ENCODE measurements at places on chromosomes 2 and 18. TPM values are rescaled to one million over a fixed set of nuclear protein-coding genes. Genes with fewer than 3 reads are reported as not detected.

DNA sequence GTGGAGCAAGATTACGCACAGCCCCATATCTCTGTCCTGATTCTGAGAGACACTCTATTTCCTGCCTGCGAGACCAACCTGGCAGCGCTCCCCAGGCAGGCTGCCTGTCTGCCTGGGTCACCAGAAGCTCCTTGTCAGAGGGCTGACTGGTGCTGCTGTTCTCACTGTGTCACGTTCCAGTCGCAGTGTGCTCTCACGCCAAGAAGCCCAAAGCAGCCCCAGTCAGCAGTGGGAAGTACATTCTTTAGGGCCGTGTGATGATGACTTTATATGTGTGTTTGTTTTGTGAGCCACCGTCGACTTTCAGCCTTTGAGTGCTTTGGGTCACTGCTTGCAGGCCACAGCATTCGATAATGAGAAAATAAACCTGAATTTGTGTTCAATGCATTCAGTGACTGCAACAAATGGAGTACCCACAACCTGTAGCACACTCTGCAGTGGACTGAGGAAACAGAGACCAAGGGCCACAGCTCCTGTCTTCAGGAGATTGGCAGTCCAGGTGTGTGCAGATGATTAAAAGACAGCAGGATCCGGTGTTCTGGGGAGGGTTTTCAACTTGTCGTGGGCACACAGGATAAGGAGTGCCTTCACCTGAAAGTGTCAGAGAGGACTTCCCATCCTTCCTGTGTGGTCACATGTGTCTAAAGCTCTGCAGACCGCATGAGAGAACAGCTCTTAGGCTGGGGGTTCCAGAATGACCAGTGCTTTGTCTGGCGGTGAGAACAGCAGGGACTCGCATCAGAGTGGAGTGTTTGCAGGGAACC lies 4.8 kb downstream of the TNFRSF11A start:
- peak; percentile 33 for DNase-seq

GRCh38 chr2:183807870-183808269 lies 683.6 kb downstream of the NUP35 start:
- no peak for DNase-seq

DNA sequence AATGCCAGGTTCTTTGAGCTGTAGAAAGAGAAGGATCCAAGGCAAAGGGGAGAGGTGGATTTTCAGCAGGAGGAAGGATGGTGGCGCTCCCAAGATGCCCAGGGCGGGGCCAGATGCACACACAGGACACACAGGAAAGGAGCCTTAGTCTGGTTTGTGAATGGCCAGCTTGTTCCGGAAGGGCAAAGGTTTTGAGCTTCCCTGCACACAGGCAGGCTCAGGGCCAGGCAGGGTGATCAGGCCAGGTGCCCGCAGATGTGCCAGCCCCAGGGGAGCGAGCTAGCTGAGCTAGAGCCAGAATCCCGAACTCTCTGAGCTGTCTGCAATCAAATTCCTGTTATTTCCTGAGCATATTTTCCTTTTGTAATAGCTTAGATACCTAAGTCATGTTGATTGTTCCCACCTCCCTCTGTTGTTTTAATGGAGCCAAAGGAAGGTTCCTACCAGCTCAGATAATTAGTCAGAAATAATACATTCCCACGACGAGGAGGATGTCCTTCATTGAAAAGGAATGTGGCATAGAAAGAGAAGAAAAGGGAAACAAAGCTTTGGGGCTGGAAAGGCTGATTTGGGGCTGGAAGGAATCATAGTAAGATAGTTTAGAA lies 13.7 kb upstream of the OTOF start:
- no peak for DNase-seq

- no peak for DNase-seq
These were observed 404.3 kb downstream of the BCL11A start for GRCh38 chr2:60149176-60149575.

- DNase-seq: no peak
These were observed 259.1 kb downstream of the STK39 start for GRCh38 chr2:167988296-167988695.

- DNase-seq: no peak
These were observed 118.7 kb downstream of the CYP26B1 start for GRCh38 chr2:72028996-72029395.

DNA sequence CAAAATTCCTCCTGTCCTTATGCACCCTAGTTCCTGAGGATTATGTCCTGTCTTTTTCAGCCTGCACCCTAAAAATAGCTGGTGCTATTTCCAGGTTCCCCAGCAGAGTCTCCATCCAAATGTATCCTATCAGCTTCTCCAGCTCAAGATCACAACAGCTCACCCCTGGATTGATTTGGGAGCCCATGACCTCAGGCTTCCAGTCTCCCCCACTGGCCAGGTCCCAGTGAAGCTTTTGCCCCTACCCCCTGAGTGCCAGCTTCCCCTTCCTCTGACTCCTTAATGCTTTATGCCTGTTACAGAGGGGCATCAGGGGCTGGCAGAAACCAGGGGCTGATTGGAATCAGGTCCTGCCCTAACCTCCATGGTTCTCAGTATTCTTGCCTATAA lies 76.9 kb upstream of the DAPL1 start:
- DNase-seq: no peak

GRCh38 chr18:36897253-36897652 lies 68.3 kb downstream of the KIAA1328 start:
- DNase-seq: no peak

- DNase-seq: no peak
These were observed 284.0 kb upstream of the MC4R start for GRCh38 chr18:60656553-60656952.

DNA sequence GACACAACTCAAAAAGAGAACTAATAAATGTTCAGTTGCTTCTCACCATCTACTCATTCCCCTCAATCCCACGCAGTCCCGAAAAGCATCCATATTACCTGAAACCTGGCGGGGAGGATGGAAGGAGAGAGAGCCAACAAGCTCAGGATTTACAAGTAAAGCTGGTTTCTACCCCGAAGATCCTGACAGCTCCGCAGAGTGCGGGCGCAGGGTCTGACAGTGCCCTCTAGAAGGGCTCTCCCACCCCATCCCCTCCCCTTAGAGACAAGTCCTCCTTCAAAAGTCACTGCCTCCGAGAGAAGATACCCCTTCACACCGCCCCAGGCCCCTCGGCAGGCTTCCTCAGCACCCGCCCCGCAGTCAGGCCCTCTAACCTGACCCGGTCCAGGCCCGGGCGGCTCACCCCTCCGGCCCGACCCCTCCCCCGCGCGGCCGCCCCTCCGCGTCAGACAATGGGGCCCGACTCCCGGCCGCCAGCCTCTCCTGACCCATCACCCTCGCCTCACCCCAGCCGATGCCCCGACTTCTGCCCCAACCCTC lies 550 bp downstream of the RAB1A start:
- DNase-seq: peak; percentile 63

DNA sequence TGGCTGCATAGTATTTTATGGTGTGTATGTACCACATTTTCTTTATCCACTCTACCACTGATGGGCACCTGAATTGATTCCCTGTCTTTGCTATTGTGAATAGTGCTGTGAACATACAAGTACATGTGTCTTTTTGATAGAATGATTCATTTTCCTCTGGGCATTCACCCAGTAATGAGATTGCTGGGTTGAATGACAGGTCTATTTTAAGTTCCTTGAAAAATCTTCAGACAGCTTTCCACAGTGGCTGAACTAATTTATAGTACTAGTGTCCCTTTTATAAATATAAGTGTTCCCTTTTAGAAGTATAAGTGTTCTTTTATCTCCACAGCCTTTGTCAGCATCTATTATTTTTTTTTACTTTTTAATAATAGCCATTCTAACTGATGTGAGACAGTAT lies 303.9 kb upstream of the EPHA4 start:
- no peak for DNase-seq

GRCh38 chr18:38241736-38242135 lies 676.1 kb upstream of the CELF4 start:
- no peak for DNase-seq

DNA sequence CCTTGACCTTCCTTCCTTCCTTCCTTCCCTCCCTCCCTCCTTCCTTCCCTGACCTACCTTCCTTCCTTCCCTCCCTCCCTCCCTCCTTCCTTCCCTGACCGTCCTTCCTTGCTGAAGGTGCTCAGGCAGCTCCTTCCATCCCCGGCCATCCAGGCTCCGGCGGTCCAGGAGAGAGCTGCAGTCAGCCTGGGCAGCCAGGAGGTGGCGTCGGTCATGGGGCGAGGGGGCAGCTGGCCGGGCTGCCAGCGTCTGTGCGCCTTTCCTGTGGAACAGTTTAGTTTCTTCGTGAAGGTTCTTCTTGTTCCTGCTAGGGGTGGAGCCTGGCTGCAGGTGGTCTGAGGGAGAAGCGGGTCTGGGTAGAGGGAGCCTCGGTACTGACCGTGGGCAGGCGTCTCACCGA lies 15.7 kb downstream of the GPR35 start:
- peak; percentile 75 for DNase-seq

DNA sequence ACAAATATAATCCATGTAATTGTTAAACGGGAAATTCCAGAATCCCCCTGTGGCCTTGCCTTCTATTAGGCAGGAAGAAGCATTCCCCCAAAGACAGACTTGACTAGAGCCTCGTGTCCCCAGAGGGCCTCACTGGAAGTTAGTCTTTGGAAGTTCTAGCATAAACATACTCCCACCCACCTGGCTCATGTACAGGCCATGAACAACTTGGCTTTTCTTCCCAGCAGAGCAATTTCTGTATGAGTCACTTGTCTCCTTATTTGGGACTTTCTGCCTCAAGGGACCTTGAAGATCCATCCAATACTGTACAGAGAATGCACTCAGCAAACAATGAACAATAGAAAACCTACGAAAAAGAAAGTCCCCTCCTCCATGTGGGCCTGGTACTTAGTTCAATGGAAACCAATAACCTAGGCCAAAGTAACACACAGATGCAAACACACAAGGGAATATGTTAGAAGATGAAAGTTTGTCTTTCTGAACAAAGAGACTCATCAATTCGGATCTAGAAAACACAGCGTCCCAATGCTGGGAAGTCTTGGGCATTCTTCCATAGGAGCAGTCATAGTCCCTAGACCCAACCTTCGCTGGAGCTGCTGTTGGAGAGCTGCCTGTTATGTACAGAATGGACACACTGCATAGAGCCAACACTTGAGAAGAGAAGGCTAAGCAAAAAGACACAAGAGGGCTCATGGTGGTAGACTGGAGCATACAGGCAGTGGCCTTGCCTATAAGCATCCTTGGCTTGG lies 303.5 kb downstream of the HRH4 start:
- no peak for DNase-seq

GRCh38 chr2:143513081-143513480 lies 383.9 kb downstream of the ARHGAP15 start:
- DNase-seq: peak; percentile 66

DNA sequence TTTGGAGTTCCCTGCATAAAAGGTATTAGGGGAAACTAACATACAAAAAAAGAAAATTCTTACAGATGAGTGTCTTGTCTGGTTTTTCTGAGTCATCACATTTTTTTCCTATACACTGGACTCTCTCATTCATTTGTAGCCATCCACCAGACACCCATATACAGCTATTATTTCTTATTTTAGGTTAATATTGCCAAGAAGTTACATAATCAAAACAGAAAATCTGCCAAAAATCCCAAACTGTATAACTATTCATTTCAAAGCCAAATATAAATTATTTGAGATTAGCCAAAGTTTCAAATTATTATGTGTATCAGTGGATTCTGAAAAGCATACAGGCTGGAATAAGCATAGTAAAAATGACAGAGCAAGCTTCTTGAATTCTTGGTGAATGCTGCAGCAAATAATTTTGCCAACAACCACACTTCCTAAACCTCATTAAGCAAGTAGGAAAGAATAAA lies 191.2 kb downstream of the NCKAP5 start:
- no peak for DNase-seq

- DNase-seq: no peak
These were observed 54.5 kb downstream of the ZDBF2 start for GRCh38 chr2:206328974-206329373.

DNA sequence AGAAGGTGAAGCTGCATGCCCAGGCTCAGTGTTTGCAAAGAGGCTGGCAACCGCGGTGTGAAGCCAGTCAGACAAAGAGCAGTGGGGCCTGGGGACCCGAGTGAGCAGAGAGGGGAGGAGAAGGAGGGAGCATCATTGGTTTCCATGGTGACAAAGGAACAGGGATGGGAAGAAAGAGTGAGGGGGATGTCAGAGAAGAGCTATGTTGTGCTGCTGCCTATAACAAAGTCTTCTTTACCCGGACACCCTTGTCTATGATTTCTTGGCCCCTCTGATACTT lies 14.5 kb downstream of the TMEM247 start:
- DNase-seq: no peak

GRCh38 chr18:715626-716025 lies 3.2 kb upstream of the ENOSF1 start:
- no peak for DNase-seq

- no peak for DNase-seq
These were observed 21.7 kb downstream of the AKAIN1 start for GRCh38 chr18:5175378-5175777.

Gene STPG4
- not detected for polyA plus RNA-seq

Gene CFAP221
- 15.9 TPM for polyA plus RNA-seq

Gene ARMC9
- 7.3 TPM for polyA plus RNA-seq

Gene CFAP53
- polyA plus RNA-seq: 3.9 TPM

Gene RBM44
- polyA plus RNA-seq: not detected

Gene TBR1
- not detected for polyA plus RNA-seq

Gene ELOA2
- polyA plus RNA-seq: not detected

Gene OSR1
- 0.99 TPM for polyA plus RNA-seq

Gene ONECUT2
- polyA plus RNA-seq: 0.02 TPM

Measured in kidney (tissue), 22 donors.